Cerebellar nuclear complex (tissue), 1 donor: ENCODE measurements at places on chromosomes 13 and 19.

- no peak for DNase-seq
Observed at GRCh38 chr13:94933230-94933751, 220.9 kb upstream of the SOX21 start.

- DNase-seq, result no peak
Observed at GRCh38 chr13:73891805-73892204, 242.4 kb downstream of the KLF12 start.

- DNase-seq, result no peak
Observed at GRCh38 chr19:4338441-4339355, at the start of gene STAP2. TSS of gene STAP2 (minus strand) at chr19:4338827. CDS start at chr19:4338753, 74 bp downstream.

GRCh38 chr19:2047076-2047448 lies 4.0 kb downstream of the MKNK2 start:
- no peak for DNase-seq

GRCh38 chr13:106488076-106488475 lies 47.4 kb downstream of the EFNB2 start:
- DNase-seq, result no peak

GRCh38 chr19:38944981-38945506 lies 14.3 kb downstream of the MRPS12 start:
- no peak for DNase-seq

- no peak for DNase-seq
Observed at GRCh38 chr13:42547612-42548011, 26.3 kb upstream of the TNFSF11 start.
